ENCODE measurements at places on chromosomes 16 and 17.

DNA sequence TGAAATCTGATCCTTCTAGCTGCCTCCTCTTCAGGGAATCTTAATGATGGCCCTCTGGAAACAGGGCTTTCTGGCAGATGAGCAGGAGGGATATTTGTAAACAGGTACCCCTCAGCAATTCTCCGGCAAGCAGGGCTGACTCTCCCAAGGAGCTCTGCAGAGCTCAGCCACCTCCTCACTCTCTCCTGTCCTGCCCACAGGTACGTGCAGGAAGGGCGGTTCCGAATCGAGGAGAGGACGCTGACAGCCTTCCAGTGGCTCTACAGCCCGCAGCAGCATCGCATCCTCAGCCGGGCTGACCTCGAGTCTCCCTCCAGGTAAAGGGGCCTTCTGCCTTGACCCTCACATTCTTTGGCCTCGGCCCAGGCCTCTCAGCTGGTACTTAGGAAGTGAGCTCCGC lies 20.7 kb upstream of the CCDC92B start:
- DNase-seq: no peak

DNA sequence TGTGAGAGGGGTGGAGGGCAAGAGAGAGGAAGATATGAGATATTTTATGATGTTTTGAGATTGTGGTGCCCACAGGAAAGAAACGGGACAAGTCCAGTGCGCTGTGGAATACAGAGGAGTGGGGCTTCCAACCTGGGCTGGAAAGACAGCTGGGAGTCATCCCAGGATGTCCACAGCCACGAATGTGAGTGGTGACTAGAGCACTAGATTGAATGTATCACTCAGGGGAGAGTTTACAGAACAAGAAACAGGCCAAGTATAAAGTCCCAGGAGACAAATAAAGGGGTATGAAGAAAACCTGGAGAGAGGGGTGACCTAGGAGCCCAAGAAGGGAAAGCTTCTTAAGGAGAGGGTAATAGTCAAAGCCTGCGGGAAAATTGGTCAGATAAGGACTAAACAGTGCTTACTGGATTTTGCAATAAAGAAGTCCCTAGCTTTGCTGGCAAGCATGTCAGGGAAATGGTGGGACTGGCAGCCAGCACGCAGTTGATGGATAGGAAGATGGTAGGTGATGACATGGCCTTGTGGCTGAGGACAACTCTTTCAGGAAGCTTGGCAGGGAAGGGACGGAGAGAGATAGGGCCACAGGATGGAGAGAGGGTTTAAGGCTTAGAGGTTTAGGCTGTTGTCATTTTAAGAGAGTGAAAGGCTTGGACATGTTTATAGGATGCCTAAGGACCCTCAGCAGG lies 114.5 kb downstream of the AXIN2 start:
- DNase-seq: no peak

DNA sequence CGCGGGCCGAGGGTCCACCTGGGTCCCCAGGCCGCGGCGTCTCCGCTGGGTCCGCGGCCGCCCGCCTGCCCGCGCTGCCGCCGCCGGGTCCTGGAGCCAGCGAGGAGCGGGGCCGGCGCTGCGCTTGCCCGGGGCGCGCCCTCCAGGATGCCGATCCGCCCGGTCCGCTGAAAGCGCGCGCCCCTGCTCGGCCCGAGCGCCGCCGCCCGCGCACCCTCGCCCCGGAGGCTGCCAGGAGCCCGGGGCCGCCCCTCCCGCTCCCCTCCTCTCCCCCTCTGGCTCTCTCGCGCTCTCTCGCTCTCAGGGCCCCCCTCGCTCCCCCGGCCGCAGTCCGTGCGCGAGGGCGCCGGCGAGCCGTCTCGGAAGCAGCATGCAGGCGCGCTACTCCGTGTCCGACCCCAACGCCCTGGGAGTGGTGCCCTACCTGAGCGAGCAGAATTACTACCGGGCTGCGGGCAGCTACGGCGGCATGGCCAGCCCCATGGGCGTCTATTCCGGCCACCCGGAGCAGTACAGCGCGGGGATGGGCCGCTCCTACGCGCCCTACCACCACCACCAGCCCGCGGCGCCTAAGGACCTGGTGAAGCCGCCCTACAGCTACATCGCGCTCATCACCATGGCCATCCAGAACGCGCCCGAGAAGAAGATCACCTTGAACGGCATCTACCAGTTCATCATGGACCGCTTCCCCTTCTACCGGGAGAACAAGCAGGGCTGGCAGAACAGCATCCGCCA lies 504 bp downstream of the FOXC2 start:
- DNase-seq: no peak

DNA sequence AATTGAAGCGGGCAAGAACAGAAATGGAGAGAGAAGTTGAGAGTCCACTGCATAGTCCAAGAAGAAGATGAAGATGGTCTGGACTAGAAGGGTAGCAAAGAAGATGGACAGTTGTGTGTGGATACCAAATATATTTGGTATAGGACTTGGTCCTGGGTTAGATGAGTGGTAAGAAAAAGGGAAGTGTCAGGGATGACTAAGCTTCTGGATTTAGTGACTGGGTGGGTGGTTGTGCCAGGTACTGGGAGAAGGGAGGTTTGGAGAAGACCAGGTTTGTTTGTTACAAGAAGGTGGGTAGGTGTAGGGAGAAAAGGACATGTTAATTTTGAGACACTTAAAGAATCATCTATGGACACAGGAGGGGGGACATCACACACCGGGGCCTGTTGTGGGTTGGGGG lies 5.4 kb downstream of the VMP1 start:
- no peak for DNase-seq

DNA sequence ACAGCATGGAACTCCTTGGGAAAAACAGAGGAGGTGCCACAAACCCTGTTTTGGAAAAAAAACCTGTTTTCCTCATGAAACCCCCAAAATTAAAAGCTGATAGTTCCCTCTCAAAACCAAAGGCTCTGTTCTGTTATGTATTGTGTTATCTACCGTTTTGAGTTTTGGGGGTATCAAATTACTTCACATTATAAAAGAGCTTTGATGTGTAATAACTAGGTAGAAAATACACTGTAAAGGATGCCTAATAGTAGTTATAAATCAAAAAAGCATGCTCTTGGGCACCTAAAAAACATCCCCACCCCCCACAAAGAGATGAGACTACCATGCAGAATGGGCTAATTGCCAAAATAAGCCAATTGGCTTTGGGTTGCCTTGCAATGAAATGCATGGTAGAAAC lies 30.8 kb downstream of the C16orf54 start:
- DNase-seq: no peak

DNA sequence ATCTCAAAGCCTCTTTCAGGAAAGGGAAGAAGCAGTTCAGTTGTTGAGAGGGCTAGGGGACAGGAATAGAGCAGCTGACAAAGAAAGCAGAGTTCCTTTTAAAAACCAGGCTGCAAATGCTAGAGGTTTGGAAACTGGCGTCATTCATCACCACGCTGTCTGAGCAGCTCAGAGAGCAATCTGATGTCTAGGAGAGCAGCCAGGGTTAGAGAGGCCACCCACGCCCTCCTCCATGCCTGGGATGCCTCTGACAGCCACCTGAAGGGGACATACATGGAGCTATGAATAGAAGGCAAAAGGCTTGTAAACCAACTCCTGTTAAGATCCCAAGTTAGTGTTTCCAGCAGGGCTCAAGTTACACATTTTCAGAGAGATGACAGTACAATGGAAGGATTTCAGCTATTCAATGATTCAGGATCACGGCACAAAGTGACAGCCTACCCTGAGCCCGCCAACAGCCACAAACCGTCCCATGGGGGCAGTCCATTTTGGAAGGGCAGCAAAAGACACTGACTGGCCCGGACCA lies 12.4 kb downstream of the RAB5C start:
- DNase-seq: no peak

- no peak for DNase-seq
Measured at GRCh38 chr16:7013990-7014389, 318.7 kb upstream of the RBFOX1 start.

DNA sequence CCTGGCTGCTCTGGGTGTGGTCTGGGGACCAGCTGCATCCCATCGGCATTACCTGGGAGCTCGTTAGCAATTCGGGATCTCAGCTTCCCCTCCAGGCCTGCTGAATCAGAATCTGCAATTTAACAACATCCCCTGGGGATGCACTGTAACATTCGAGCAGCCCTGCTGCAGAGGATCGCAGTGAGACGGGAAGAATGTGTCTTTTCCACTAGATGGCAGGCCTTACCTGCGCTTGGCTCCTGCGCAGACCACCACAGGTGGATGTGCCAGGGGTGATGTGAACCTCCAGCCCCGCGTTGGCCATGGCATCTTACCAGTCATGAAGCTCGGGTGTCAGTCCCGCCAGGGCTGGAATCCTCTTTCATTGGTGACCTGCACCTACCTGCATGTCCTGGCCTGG lies 209.9 kb downstream of the PRKCB start:
- DNase-seq: no peak
